ENCODE measurements at places on chromosomes 3 and 15. TPM values are rescaled to one million over a fixed set of nuclear protein-coding genes. Genes with fewer than 3 reads are reported as not detected.

The TRPM1 gene
- total RNA-seq, result not detected

The PIF1 gene
- total RNA-seq, result 24.7 TPM

The TGM5 gene
- total RNA-seq, result 2.0 TPM

The TGM4 gene
- not detected for total RNA-seq

The GRIP2 gene
- total RNA-seq, result not detected

The CASR gene
- not detected for total RNA-seq

The SNX33 gene
- 2.6 TPM for total RNA-seq

The EAF2 gene
- 12.9 TPM for total RNA-seq

The PDHB gene
- total RNA-seq, result 30.6 TPM

The LRRC49 gene
- total RNA-seq, result 1.9 TPM

The SLC22A13 gene
- 1.3 TPM for total RNA-seq

The VWA5B2 gene
- not detected for total RNA-seq

The CATSPER2 gene
- 10.3 TPM for total RNA-seq

The SHISA5 gene
- total RNA-seq, result 126 TPM

The SH3GL3 gene
- total RNA-seq, result not detected

The ACOX2 gene
- total RNA-seq, result not detected

The AGTR1 gene
- not detected for total RNA-seq

The IGSF10 gene
- not detected for total RNA-seq

The ANKRD34C gene
- total RNA-seq, result not detected

The FBXO40 gene
- not detected for total RNA-seq

The GOLGA8T gene
- total RNA-seq, result 2.3 TPM

The SLC15A2 gene
- total RNA-seq, result 5.3 TPM

The GOLGA6A gene
- total RNA-seq, result not detected

The SOX2 gene
- not detected for total RNA-seq

The C3orf20 gene
- not detected for total RNA-seq

Data from natural killer cell treated with Interleukin-12 subunit alpha and Interleukin-12 subunit beta and Interleukin-15 and Interleukin-18, amount 100 ng/mL, for 72 hours (primary cell).